ENCODE measurements at places on chromosomes 11 and 22.
A peak's percentile ranks its signal among the peaks of the same experiment; 100 is the strongest.

GRCh38 chr11:19907008-19907579 lies 194.5 kb downstream of the NAV2 start:
- DNase-seq = no peak

DNA sequence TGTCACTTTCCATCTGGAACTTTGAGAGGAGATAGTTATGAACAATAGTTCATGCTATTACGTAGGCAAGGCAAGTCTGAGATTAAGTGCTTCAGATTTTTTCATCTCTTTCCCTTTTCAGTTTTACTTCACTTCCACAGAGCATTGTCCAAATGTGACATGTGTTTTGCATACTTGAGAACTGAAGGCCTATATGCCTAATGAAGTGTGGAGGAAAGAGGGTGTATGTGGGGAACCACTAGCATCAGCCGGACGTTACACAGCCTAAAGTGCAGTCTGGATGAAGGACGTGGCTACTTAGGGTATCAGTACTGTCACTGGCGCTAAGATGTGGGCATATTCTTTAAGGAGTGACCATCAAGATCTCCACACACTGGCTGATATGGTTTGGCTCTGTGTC lies 26.2 kb downstream of the FANCF start:
- no peak for DNase-seq

DNA sequence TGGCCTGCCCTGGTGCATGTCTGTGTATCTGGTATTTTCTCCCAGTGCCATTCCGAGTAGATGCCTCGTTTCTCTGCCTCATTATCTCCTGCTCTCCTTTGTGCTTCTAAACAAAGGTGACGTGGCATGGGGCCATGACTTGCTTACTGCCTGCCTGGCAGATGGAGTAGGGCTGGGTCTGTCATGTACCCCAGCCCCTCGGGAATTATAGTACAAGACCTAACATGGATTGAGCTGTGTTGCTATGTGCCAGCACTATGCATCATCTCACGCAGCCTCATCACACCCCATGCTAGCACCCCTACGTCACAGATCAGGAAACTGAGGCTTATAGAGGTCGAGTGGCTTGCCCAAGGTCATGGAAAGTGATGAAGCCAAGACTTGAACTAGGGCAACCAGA lies 88.1 kb downstream of the GALNT18 start:
- DNase-seq = no peak

DNA sequence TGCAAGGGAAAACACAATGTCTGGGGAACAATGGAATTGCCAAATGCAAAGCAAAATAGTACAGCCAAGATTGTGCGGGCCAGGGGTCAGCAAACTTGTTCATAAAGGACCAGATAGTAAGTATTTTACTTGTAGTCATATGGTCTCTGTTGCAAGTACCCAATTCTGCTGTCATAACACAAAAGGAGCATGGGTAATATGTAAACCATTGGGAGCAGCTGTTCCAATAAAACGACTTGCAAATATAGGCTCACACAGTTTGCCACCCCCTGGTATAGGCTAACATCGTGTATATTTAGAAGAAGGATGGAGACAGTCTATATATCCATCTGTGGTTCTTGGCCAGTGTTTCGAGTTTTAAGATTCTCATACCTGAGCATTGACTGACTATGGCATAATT lies 15.6 kb downstream of the SDHAF2 start:
- no peak for DNase-seq

DNA sequence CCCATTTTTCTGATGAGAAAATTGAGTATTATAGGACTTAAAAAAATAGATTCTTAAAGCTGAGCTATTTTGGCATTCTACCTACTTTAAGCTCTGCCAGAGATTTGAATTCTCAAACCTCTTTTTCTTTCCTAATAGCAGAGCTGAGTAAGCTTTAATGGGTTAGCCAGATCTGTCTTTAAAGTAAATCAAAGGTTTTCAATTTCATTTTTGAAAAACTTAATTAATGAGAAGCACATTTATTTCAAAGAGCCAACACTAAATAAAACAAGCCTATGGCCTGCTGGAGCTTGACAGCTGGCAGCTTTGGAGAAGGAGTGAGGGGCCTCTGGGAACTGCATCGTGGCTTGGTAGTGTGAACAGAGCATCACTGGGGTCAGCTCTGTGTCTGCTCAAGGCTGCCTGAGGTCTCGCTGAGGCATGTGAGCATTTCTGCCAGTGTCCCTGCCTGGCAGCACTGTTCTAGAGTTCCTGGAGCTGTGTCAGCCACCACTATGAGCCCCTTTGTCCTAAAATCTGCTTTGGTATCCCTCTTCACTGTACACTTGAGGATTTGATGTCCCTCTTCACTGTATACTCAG lies 50.4 kb upstream of the PRSS23 start:
- DNase-seq = no peak

DNA sequence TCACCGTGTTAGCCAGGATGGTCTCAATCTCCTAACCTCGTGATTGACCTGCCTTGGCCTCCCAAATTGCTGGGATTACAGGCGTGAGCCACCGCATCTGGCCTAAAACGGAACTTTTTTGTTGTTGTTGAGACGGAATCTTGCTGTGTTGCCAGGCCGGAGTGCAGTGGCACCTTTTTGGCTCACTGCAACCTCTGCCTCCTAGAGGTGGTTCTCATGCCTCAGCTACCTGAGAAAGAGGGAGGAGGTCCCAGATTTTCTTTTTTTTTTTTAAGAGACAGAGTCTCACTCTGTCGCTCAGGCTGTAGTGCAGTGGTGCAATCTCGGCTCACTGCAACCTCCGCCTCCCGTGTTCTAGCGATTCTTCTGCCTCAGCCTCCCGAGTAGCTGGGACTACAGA lies 7.9 kb upstream of the MCHR1 start:
- DNase-seq = no peak

- peak; percentile 25 for DNase-seq
Observed at GRCh38 chr22:23119494-23120414, 22.0 kb downstream of the RSPH14 start.

DNA sequence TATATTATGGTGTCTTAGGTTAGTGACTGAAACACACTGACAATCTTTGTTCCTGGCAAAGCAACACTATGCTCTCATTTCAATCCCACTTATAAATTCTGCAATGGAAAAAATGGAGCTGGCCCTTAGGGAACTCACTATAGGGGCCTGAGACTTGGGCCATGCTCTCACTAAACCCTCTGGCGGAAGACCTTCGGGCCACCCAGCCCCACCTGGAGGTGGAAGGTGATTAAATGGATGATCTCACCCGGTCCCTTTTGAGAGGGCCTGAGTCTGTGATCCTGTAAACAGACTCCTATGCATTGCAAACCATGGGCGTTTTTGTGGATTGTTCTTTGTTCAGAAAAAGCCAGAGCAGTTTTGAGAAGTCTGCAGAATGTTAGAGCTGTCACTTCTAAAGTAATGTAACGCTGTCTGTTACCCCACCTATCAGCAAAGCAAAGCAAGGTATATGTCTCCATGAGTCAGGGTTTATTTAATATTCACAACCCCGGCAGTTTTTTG lies 17.0 kb upstream of the CDON start:
- DNase-seq = no peak

DNA sequence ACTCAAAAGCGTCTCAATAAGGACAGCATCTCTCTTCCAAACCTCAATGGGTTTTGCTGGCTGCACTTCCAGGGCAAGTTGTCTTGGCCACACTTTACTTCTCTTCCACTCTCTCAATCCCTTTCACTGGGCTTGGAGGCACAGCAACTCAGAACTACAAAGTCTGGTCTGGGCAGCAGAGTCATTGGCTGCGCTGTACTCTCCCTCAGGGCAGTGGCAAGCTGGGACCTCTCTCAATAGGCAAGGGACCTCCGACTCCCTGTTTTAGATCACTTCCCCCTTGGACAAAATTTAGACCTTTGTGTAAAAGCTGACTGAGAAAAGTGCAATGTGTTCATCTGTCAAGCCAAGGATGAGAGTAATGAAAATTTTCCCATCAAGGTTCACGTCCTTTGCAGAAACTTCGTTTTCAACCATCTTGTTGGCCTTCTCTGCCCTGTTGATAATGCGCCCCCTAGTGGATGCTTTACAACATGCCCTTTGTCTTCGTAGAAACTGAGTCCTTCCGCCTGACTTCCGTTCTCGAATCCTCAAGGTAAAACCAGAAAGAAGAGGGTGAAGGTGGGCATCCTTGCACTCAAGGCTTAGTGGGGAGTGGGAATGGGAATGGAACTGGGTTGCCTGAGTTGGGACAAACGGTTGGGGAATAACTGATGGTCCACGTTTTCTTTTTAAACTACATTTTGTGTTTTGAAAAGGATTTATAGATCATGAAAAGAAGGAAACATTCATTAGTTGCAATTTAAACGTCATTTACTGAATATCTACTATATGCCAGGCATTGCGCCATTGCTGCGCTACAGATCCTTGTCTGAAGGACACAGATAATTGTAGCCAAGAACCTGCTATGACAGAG lies 99.1 kb downstream of the CD44 start:
- DNase-seq = peak; percentile 41

- DNase-seq = peak; percentile 24
Observed at GRCh38 chr11:35247428-35247827, 108.5 kb downstream of the CD44 start.

- no peak for DNase-seq
Observed at GRCh38 chr11:85348945-85349344, 278.2 kb downstream of the DLG2 start.

GRCh38 chr11:64482588-64482987 lies 108.4 kb upstream of the SLC22A12 start:
- no peak for DNase-seq

DNA sequence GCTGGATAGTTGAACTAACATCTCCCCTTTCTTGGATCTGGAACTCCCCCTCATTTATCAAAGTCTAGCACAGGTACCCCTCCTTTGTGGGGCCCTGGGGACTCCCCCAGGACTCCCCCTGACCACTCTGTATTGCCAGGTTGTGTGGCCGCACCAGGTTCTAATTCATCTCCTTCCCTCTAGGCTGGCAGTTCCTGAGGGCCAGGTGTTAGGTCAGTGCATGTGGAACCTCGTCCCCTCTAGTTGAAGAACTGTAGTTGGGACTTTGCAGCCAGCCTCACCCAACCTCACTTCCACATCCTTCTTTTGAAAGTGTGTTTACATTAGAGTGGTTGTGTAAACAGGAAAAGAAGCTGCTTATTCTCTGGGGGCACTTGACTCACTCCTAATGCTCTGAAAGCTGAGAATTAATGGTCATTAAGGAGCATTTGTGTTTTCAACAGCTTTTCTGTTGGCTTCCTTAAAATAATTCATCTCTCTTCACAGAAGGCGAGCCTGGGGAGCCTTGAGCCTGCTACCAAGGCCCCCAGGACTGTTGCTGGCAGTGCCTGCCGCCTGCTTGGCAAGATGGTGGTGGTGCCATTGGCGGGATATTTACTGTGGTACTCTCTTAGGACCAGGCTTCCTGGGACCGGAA lies 11.8 kb downstream of the UPB1 start:
- no peak for DNase-seq

DNA sequence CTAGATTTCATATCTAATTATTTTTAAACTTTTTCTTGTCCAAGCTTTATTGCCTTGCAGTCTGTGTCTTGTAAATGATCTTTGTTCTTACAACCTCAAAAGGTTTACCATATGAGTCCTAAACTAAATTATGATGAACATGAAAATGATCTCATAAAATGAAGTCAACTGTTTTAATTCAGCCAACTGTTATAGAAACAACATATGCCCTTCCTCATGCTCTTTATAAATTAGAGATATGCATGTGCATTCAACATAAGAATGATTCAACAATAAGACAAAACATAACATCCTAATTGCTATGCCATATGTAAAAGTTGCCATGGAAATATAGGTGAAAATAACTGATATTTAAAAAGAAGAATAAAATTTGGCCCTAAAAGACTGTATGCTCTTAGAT lies 774.4 kb downstream of the LUZP2 start:
- no peak for DNase-seq

- DNase-seq = no peak
Observed at GRCh38 chr11:76803023-76803422, 19.9 kb downstream of the TSKU start.

DNA sequence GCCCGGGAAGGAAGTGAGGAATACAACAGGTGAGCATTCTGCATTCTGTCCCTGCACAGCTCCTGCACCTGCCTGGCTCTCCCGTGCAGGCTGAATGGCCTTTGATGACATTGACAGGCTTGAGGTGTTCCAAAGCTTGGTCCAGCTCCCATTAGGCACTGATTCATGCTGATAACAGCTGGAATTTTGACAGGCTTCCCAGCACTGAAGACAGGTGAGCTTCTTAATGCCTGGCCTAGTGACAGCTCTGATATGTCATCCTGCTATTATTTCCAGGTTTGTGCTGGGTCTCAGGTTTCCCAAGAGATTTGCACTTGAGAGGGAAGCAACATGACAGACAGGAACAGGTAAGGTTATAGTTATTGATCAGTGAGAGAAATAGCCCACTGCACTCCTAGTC lies 58.0 kb upstream of the MTNR1B start:
- no peak for DNase-seq

- DNase-seq = no peak
Observed at GRCh38 chr11:35855671-35856070, 88.2 kb upstream of the LDLRAD3 start.

DNA sequence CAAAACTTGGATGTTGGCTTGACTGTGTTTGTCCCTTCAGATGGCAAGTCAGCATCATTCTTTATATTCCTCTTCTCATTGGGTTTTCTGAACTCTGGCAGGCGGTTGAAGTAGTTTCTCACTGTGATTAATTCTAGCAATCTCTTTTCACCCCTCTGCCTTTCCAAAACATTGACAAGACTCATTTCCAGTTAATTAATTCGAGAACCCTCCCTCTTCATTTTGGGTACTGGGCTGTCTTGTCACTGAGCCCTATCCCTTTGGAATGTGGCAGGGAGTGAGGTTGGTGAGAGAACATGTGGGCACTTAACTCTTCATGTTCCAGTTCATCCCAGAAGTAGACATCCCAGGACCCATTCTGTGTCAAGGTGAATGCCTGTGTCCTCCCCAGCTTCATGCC lies 133.0 kb downstream of the WNT7B start:
- DNase-seq = no peak

DNA sequence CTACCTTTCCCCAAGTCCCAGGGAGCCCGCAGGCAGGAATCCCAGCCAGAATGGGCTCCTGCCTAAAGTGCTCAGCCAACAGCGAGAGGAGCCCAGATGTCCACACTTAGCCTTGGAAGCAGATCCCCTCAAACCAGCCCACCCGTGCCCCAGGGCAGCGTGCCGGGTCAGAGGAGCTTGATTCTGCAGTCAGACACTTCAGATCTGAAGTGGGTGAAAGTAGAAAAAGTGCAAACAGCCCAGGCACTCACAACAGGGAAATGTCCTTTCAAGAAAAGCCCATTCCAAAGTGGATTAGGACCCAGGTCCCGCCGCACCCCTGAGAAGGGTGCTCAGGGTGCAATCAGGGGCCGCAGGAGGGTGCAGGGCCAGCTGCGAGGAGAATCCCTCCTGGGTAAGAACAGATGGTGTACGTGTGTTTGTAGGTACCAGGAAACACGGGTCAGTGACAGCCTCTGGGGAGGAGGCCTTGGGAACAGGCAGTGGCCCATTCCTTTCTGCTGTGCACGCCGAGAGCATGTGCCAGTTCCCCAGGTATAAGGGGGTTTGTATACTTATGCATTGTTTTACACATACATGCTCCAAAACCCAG lies 17.7 kb downstream of the ELFN2 start:
- no peak for DNase-seq

- no peak for DNase-seq
Observed at GRCh38 chr11:95138448-95138847, 48.8 kb downstream of the ENDOD1 start.

GRCh38 chr22:29443861-29444792 lies 5.7 kb downstream of the RFPL1 start:
- no peak for DNase-seq

- DNase-seq = peak; percentile 47
Observed at GRCh38 chr22:24429411-24430365, 2.3 kb downstream of the ADORA2A start.
